ENCODE measurements at places on chromosomes 1 and 21. TPM values are rescaled to one million over a fixed set of nuclear protein-coding genes. Genes with fewer than 3 reads are reported as not detected.
A peak's percentile ranks its signal among the peaks of the same experiment; 100 is the strongest.

- DNase-seq, result peak; percentile 4
Measured at GRCh38 chr1:53799141-53799540, 39.0 kb downstream of the NDC1 start.

DNA sequence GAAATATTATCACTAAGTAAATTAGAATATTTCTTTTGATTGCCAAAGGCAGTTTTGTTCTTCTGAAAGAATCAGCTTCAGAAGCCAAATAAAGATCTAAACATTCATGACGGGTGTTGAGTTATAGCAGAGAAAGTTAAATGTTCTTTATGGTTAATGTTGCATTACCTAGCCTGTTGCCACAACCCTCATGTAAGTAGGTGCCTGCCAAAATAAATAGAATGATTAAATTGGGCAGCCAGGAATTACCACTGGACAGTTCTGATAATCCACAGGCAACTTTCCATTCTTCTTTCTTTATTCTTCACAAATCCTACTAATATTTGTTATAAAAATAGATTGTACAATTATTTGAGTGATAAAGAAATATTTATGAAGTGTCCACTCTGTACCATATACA lies 217.9 kb upstream of the NRIP1 start:
- peak; percentile 42 for DNase-seq

DNA sequence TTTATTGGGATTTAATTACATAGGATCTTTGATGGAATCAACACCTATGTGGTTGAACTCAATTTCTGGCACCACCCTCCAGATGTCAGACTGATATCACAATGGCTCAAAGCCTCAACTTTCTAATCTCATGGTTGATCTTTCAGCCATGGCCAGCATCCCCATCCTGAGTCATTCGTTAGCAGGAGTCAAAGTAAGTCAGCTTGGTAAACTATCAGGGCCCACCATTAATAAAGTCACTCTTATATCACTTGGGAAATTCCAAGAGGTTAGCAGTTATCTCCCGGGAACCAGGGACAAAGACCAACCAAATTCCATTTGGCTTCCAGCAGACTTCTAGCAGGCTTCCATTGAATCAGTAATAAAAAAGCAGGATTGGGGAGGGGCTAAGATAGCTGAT lies 50.7 kb upstream of the TNFSF4 start:
- no peak for DNase-seq

GRCh38 chr21:45282283-45283034 lies 5.2 kb downstream of the POFUT2 start:
- no peak for DNase-seq

- DNase-seq, result no peak
Measured at GRCh38 chr1:153778051-153778823, 3.0 kb downstream of the SLC27A3 start.

DNA sequence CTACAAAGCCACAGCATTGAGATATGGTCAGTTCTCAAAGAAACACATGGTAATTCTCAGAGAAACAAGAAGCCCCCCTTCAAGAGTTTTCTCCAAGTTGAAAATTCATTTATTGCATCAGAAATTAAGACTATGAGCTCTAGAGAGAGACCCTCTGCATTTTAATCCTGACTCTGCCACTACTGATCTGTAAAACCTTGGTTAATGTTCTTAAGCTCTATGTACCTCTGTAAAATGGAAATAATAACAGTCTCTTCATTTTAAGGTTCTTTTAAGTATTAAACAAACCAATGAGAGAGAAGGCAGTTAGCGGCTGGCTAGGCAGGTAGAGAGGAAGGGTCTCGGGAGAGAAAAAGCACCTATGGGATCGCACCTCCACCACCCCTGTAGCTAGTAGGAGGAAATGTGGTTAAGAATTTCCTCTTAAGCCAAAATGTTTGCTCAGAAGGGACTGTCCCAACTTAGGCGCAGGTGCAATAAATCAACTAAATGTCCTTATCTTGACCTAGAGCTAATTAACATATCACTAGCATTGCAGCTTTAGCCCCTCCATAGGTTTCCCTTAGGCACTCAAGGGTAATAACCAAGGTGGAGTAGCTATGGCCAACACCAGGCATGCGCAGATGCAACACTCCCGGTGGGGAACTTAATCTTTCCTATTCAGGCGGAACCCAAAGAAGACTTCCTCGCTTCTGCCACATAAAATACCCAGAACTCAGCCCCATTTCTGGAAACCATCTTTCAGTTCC lies 1685.4 kb downstream of the MRPL39 start:
- DNase-seq, result no peak

DNA sequence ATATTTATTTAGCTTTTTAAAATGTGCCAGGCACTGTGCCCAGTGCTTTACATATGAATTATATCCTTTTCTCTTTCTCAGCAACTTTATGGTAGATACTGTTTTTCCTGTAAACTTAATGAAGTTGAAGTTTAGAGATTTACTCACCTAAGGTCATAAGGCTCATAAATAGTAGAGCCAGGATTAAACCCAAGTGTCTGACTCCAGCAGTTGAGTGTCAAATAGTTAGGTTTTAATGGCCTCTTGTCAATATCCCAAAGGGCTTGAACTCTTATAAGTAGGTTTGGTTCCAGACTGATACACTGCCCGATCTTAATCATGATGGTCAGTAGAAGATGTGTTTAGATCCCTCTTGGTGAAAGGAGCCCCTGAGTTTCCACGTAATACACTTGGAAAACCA lies 37.8 kb downstream of the RABGAP1L start:
- no peak for DNase-seq

GRCh38 chr1:106746448-106747085 lies 309.9 kb upstream of the PRMT6 start:
- DNase-seq, result peak; percentile 30

- no peak for DNase-seq
Measured at GRCh38 chr1:26335774-26336476, 18.0 kb downstream of the CRYBG2 start.

DNA sequence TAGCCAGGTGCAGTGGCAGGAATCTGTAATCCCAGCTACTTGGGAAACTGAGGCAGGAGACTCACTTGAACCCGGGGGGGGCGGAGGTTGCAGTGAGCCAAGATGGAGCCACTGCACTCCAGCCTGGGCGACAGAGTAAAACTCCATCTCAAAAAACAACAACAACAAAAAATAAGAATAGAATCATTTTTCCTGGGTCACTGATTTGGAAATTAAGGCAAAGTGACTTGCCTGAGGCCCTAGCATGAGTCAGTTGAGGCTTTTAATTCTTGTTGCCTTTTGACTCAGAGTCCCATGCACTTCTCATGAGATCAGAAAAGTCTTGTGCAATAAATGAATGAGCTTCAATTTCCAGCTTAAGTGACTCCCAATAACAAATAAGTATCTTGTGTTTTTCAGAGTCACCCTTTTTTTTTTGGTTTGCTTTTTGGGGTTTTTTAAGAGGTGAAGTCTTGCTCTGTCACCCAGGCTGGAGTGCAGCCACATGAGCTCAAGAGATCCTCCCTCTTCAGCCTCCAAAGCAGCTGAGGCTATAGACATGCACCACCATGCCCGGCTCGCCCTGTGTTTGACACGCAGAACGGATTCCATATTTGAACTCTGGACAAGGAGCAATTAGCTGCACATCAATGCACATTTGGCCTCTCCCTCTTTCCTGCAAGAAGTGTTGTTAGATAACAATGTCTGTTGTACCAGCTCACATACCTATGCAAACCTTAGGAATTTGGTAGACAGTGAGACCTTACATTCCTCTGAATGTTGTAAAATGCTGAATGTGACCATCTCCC lies 3.4 kb upstream of the PLEKHM2 start:
- DNase-seq, result no peak

GRCh38 chr1:150267896-150268295 lies 920 bp downstream of the APH1A start:
- DNase-seq, result no peak

- DNase-seq, result no peak
Measured at GRCh38 chr1:45998020-45998617, 134.3 kb downstream of the PIK3R3 start.

- no peak for DNase-seq
Measured at GRCh38 chr1:172105230-172105629, 263.9 kb downstream of the DNM3 start.

GRCh38 chr1:81921851-81922462 lies 121.2 kb downstream of the ADGRL2 start:
- DNase-seq, result no peak

Gene SIK1
- polyA plus RNA-seq, result 1.8 TPM

Gene COL16A1
- 56.5 TPM for polyA plus RNA-seq

Gene VHLL
- polyA plus RNA-seq, result not detected

Gene MPL
- polyA plus RNA-seq, result 0.78 TPM

Gene SYT6
- 1.6 TPM for polyA plus RNA-seq
